HCEC 1CT (cell line): ENCODE measurements at places on chromosomes 12 and 14.
A peak's percentile ranks its signal among the peaks of the same experiment; 100 is the strongest.

DNA sequence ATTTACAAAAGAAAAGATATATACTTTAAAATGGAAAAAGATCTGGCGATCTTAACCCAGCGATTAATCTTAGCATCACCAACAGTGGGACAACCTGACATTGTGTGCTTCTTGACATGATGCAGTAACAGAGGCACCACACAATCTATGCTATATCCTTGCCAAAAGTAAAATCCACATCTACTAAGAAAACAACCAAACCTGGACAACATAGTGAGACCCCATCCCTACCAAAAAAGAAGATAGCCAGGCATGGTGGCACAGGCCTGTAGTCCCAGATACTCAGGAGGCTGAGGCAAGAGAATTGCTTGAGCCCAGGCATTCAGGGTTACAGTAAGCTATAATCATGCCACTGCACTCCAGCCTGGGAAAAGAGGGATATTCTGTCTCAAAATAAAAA is 50.5 kb downstream of the SINHCAF start:
- no peak for DNase-seq

- no peak for DNase-seq
Measured at GRCh38 chr14:66944872-66945271, 244.4 kb upstream of the GARIN2 start.

- no peak for DNase-seq
Measured at GRCh38 chr14:104294983-104295680, 156.7 kb downstream of the KIF26A start.

- DNase-seq, result peak; percentile 28
Measured at GRCh38 chr12:119780786-119781434, 96.2 kb downstream of the CIT start.

DNA sequence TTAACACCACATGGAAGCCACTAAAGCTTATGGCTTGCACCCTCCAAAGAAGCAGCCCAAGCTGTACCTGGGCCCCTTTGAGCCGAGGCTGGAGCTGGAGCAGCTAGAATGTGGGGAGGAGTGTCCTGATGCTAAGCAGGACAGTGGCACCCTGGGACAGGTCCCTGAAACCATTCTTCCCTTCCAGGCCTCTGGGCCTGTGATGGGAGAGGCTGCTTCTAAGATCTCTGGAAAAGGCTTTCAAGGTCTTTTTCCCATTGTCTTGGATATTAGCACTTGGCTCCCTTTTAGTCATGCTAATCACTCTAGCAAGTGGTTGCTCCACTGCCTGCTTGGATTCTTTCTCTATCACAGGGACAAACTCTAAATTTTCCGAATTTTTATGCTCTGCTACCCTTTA is 40.9 kb downstream of the OSBPL8 start:
- DNase-seq, result no peak
